Suprapubic skin (tissue), 4 donors: ENCODE measurements at places on chromosomes 3 and 15. TPM values are rescaled to one million over a fixed set of nuclear protein-coding genes. Genes with fewer than 3 reads are reported as not detected.

TBC1D23 gene
- total RNA-seq: 35.3 TPM

- DNase-seq: no peak
Measured at GRCh38 chr15:39142500-39142899, 438.4 kb upstream of the THBS1 start.

GRCh38 chr3:17166369-17166768 is 281.6 kb downstream of the PLCL2 start:
- no peak for DNase-seq

DNA sequence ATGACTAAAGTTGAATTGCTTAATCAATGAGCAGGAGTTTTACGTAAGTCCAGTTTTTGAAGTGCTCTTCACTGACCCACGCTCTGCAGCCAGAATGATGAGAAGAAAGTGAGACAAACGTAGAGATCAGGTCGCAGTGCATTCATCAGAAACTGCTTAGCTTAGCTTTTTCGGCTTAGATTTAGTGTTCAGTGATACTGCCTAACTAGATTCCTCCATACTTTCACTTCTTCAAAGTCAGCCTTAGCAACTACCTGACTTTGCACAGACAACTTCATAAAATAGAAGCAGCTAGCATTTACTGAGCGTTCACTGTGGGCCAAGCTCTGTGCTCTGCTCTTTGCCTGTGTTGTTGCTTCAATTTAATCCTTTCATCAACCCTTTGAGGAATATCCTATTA is 116.1 kb downstream of the KCNH8 start:
- no peak for DNase-seq

DNA sequence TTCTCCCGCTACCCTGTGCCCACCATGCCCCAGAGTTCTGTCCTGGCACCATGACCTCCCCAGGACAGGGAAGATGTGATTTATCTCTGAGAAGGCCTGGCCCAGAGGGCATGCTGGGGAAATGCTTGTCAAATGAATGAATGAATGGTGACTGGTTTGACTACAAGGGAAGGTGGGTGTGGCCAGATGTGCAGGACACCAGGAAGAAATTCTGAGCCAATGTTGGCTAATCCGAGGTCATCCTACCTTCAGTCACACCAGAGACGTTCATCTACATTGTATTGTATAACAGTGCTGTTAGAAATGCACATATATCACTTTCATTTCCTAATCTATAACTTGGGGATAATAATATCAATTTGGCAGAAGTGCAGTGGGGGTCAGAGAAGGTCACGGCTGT is 138.4 kb downstream of the FAM43A start:
- DNase-seq: no peak
